Stimulated activated CD4-positive, alpha-beta T cell treated with anti-CD3 and anti-CD28 coated beads, Interleukin-12 subunit alpha, Interleukin-12 subunit beta, amount 100 ng/mL, for 4 hours (primary cell): ENCODE measurements at places on chromosomes 4 and X.

DNA sequence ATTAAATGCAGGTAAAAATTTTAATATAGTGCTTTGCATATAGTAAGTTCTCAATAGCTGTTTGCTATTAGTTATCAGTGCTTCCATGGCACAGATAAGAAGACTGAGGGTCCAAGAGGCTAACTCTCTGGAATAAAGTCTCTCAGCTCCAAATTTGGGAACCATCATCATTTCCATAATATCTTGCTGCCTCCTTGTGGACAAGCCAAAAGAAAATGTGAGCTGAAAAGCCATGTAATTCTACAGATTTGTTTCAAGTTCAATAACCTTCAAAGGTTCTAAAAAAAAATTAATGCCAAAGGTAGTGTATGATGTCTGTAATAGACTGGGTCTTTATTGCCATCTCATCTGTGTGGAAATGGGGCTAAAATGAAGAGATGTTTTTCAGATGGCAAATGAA, 136.9 kb upstream of the VCX start:
- DNase-seq = no peak

- no peak for DNase-seq
Observed at GRCh38 chr4:83230928-83231327, 53.7 kb downstream of the COQ2 start.

- no peak for DNase-seq
Observed at GRCh38 chr4:2260344-2261109, 1.4 kb downstream of the MXD4 start.

GRCh38 chr4:16952462-16952871, 54.0 kb upstream of the LDB2 start:
- no peak for DNase-seq

GRCh38 chr4:7007944-7008343, 35.2 kb upstream of the TADA2B start:
- no peak for DNase-seq

DNA sequence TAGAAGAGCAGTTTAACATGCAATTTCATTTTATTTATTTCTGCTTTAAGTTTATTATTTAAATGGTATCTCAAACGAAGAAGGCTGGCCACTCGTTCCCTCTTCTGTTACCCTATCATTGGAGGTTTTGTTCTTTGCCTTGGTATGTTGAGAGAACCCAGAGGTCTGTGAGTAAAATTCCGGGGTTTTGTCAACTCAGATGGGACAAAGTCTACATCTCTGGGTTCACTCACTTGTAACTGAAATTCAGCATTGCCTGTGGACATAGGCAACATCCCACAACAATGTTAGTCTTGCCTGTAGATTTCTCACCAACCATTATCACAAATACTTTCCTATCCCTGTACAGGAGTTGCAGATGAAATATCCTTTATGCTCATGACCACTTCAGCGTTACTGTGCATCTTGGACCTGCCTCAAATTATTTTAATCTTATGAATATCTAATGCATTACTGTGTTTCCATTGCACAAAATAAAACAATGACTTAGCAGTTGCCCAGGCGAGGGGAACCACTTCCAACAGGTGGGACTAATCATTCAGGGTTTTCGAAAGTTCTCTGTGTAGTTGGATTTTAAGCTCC, 33.5 kb upstream of the CD99 start:
- no peak for DNase-seq

DNA sequence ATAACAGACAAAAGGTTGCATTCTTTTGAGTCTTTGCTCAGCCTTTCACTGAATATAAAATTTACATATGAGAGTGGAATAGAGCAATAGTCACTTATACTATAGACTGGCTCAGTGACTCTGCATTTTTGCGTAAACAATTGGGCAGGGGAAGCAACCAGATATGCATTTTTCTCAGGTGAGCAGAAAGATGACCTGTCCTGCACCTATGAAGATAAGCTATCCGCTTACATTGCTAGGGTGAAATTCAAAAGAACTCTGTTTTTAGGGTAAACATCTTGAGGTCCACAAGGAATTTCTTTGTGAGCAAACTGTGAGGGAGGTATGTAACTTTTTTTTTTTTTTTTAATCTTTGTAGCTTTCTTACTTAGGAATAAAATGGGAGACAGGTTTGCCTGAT, 602.4 kb upstream of the PRKX start:
- DNase-seq = no peak

GRCh38 chrX:31314921-31315320, 243.1 kb upstream of the FTHL17 start:
- no peak for DNase-seq
